ENCODE measurements at places on chromosomes 6 and 20. TPM values are rescaled to one million over a fixed set of nuclear protein-coding genes. Genes with fewer than 3 reads are reported as not detected.
A peak's percentile ranks its signal among the peaks of the same experiment; 100 is the strongest.

- peaks cover 89% of the 10 kb centered on the region for H3K27me3 ChIP-seq
- H3K4me3 ChIP-seq: peak overlapping the region; percentile 61
- H3K4me1 ChIP-seq: peaks cover 31% of the 10 kb centered on the region
- no peak overlapping the region for H3K27ac ChIP-seq
- no peaks in the 10 kb centered on the region for H3K36me3 ChIP-seq
- DNase-seq: peak; percentile 96
Observed at GRCh38 chr20:38730989-38731737, 6.9 kb downstream of the SLC32A1 start.

- no peak overlapping the region for H3K27ac ChIP-seq
- no peak overlapping the region for H3K4me3 ChIP-seq
- H3K36me3 ChIP-seq: no peaks in the 10 kb centered on the region
- no peak for DNase-seq
- H3K27me3 ChIP-seq: no peaks in the 10 kb centered on the region
- peaks cover 26% of the 10 kb centered on the region for H3K4me1 ChIP-seq
Observed at GRCh38 chr6:138600726-138601125, 101.4 kb upstream of the NHSL1 start.

- H3K4me1 ChIP-seq: no peaks in the 10 kb centered on the region
- peaks cover 8% of the 10 kb centered on the region for H3K27me3 ChIP-seq
- H3K36me3 ChIP-seq: no peaks in the 10 kb centered on the region
Observed at GRCh38 chr20:51029963-51030920, 7.3 kb upstream of the KCNG1 start.

GRCh38 chr6:160005861-160006540, 37.1 kb downstream of the IGF2R start:
- H3K4me1 ChIP-seq: no peaks in the 10 kb centered on the region
- no peak overlapping the region for H3K27ac ChIP-seq
- H3K4me3 ChIP-seq: peak overlapping the region; percentile 46
- H3K27me3 ChIP-seq: no peaks in the 10 kb centered on the region
- H3K36me3 ChIP-seq: no peaks in the 10 kb centered on the region
- peak; percentile 46 for DNase-seq

DNA sequence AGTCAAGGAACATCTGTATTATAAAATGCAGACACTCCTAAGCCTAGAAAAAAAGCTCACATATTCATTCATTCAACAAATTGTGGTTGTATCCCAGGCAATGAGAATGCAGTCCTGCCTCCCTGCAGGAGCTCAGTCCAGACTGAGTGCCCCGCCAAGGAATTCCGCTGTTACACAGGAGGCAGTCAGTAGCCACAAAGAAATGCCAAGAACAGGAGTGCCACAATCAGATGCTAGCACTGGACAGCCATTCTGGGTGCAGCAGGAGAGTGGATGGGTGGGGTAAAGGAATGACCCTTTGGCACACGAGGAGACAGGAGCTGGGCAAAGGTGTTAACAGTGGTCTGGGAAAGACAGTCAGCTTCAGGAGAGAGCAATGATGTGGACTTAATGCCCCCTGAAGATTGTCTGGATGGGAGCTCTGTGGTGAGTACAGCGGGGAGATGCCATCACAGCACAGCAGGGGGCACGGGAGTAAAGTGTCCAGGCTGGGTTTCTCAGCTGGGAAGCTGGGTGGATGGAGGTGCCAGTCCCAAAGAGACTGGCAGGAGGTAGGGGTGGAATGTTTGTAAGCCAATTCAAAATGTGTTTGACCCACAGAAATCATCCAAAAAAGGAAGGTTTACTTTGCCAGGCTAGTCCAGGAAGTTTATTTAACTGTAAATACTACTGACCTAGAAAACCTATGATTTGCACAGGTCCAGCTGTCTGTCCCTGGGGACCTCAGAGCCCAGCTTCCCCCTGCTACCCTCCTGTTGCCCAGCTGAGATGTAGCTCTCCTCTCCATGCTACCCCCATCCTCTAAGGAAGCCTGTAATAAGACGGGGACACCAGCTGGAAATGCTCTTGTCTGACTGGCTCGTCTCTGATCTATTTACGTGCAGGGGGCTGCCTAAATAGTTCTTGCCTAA, 84.1 kb downstream of the SLC23A2 start:
- H3K27ac ChIP-seq: no peak overlapping the region
- no peak for DNase-seq
- H3K4me3 ChIP-seq: no peak overlapping the region
- no peaks in the 10 kb centered on the region for H3K27me3 ChIP-seq
- H3K36me3 ChIP-seq: no peaks in the 10 kb centered on the region

GRCh38 chr6:47145212-47145611, 103.1 kb upstream of the ADGRF1 start:
- no peak overlapping the region for H3K4me3 ChIP-seq
- H3K27me3 ChIP-seq: no peaks in the 10 kb centered on the region
- peaks cover 38% of the 10 kb centered on the region for H3K4me1 ChIP-seq

The SLC13A3 gene
- 7.2 TPM for polyA plus RNA-seq

- no peak for DNase-seq
- H3K27ac ChIP-seq: no peak overlapping the region
- no peaks in the 10 kb centered on the region for H3K4me1 ChIP-seq
- H3K36me3 ChIP-seq: no peaks in the 10 kb centered on the region
Observed at GRCh38 chr6:8054276-8054675, 9.9 kb downstream of the BLOC1S5 start.

Measured in GM23338 (cell line).